ENCODE measurements at places on chromosomes 13 and 19.

DNA sequence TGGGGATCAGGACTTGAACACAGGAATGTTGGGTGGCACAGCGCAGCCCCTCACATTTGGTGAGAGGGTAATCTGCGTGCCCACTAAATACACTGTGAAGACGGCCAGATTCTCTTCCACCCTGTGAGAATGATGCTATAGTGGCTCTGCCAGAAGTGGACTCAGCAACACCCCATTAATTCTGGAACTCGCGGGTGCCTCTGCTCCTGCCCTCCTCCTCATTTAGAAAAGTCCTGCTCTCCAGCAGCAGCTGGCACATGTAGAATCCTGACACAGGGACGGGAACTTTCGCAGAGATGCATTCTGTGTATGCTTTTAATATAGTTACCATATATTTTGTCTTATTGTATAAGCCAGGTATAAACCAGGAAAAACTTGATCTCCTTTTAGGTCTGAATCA, 57.3 kb downstream of the EFNB2 start:
- no peak for DNase-seq

GRCh38 chr13:71935166-71935840, 68.3 kb upstream of the DACH1 start:
- no peak for DNase-seq

DNA sequence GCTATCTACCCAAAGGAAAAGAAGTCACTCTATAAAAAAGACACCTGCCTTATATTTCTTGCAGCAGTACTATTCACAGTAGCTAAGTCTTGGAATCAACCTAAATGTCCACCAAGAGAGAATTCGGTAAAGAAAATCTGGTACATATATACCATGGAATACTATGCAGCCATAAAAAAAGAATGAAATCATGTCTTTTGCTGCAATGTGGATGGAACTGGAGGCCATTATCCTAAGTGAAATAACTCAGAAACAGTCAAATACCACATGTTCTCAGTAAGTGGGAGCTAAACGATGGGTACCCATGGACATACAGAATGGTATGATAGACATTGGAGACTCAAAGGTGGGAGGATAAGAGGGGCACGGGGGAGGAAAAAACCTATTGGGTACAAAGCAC, 82.5 kb upstream of the KCTD15 start:
- DNase-seq: no peak

DNA sequence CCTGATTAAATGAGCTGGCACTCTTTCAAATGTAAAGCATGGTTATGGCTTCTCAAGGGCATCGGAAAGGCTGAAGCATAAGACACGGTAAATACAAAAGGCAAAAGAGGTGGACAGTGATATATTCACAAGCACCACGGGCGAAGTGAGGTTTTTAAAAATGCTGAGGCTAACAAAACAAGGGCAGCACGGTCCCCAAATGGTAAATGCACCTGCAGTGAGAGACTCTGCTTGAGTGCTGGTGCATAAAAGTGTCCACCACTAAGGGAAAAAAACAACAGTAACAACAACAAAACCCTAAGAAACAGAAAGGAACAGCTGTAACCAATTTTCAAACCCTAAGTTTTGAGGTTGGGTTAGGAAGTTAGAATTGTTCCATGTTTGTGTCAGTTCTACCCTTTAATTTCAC, 234.9 kb downstream of the PCDH9 start:
- DNase-seq: no peak

- no peak for DNase-seq
Measured at GRCh38 chr13:95752677-95753076, 75.7 kb downstream of the DNAJC3 start.

GRCh38 chr13:103130146-103130545, 63.9 kb upstream of the SLC10A2 start:
- DNase-seq: no peak

- no peak for DNase-seq
Measured at GRCh38 chr13:86020351-86021002, 221.3 kb upstream of the SLITRK6 start.

GRCh38 chr19:44530777-44531176, 1.3 kb upstream of the CEACAM20 start:
- no peak for DNase-seq

- peak; percentile 31 for DNase-seq
Measured at GRCh38 chr19:15550929-15551292, 42.6 kb downstream of the CYP4F22 start.

DNA sequence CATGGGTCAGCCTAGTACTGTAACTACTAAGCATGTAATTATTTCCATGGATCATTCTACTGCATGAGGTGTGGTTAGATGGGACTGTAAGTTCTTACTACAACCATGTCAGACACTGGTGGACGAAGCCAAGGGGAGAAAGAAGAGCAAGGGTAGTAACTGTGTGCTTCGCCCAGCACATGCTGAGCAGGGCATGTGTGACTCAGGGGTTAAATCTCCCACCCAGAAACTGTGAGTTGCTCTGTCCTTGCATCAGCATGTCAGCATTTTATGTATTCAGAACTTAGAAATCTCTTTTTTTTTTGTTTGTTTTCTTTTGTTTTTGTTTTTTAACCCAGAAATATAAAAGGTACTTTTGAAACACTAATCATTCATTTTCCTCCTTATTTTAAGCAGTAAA, 436.6 kb upstream of the KLF12 start:
- no peak for DNase-seq

DNA sequence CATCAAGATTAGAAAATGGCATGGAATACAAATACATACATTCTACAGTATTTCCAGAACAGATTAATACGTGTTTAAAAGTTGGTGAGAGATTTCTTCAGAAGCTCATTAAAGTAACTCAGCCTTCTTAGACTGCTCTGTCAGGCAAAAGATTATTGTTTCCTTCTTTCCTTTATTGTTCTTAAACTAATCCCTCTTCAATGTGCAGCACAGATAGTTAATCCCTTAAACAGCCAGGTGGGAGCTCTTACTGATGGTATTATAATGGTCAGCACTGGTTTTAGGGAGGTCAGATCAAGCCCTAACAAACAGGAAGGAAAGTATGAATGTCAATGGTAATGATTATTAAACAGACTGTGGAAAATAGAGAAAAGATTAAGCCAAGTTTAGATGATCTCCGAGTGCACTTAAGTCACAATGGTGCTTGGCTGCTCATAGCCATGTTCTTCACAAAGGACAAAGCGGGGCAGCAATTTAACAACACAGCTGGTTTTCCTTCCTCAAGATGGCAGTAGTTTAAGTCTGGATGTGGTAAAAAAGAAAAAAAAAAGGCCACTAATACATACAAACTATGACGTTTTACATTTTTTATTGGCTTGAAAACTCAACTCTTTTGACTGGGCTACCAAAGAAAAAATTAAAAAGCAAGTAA, 992.6 kb downstream of the PCDH9 start:
- DNase-seq: no peak

DNA sequence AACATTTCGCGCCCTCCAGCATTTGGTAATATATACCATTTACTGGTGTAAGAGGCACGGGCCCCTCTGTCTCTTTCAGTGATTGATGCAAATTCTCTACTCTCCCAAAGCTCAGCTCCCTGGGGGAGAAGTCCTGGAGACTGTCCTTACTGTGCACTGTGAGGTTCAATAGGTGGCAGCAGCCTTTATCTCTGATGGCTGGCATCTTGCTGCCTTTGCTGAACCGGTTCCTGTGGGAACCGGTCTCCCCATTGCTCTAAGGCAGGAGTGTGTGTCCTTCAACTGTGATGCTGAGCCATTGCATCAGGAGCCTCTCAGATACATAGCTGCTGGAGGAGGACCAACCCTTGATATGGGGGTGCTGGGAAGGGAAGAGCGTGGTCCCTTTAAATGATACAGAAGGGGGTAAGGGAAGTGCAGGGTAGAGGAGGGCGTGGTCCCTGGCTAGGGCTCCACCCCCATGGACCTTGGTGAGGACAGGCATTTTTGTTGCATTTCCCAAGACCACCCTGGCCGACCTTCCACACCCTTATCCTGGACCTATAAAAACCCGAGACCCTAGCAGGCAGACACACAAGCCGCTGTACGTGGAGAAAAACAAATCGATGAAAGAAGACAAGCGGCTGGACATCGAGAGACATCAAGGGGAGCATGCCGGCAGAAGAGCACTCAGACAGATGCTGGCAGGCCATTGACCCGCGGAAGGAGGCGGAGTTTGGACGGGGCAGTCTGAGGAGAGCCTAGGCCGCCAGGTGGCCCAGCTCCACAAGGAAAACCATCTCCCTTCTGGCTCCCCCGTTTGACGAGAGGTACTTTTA, 41.1 kb upstream of the GTF3A start:
- DNase-seq: no peak

DNA sequence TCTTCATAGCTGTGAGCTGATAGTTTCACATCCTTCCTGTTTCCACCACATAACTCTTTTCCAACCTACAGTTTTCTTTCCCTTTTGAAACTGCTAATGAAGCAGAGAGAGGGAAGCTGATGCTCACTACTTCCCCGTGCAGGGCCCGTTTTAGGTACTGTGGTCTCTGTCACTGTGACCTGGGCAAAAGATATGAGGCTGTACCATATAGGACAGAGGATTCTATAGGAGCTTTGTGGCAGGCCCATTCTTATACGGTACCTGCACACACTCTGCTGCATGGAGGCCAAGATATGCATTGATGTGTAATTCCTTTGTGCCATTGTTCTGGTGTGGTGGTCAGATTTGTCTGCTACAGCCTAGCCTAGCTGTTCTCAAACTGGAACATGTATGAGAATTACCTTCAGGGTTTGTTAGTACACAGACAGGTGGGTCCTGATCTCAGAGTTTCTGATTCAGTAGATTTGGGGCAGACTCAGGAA, 577.3 kb downstream of the LMO7 start:
- no peak for DNase-seq

DNA sequence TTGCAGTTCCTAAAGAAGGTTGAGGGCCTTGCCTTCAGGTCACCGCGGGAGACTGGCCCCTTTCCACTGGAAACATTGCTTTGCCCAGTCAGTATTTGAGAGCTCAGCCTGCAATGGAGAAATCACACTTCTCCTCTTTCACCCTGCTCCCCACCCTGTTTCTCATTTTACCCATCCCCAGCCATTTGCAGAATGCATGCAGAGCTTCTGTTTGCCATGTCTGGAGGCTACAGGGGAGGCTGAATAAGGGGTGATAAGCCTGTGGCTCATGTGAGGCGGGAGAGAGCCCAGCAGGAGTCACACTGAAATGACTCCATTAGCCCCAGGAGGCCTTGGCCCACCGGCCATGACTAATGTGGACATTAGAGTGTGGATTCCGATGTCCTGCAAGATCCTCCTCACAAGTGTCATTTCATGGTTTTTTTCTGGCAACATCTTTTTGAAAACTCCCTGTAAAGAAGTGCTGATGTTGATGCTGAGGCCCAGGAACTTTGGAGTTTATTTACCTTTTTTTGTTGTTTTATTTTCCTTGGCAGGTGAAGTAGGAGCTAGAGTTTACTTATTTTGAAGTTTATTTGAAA, 6.3 kb downstream of the SPINT2 start:
- DNase-seq: no peak

GRCh38 chr19:4504891-4505569, 13.3 kb downstream of the PLIN4 start:
- no peak for DNase-seq

DNA sequence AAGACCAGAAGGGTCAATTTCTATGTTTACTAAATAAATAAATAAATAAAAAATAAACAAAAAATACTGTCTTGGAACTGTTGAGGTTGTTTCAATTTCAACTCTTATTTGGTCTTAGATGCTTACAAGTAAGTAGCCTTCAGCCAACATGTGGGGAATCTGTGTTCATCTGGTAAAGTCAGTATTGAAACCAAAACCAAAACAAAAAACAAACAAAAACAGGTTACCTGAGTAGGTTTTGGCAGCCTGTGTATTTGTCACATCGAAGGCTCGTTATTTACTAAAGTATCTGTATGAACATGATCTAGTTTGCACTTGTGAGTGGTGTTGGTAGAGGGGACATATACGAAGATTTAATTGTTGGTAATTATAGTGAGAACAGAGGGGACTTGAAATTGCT, 471.5 kb downstream of the SLITRK5 start:
- no peak for DNase-seq

DNA sequence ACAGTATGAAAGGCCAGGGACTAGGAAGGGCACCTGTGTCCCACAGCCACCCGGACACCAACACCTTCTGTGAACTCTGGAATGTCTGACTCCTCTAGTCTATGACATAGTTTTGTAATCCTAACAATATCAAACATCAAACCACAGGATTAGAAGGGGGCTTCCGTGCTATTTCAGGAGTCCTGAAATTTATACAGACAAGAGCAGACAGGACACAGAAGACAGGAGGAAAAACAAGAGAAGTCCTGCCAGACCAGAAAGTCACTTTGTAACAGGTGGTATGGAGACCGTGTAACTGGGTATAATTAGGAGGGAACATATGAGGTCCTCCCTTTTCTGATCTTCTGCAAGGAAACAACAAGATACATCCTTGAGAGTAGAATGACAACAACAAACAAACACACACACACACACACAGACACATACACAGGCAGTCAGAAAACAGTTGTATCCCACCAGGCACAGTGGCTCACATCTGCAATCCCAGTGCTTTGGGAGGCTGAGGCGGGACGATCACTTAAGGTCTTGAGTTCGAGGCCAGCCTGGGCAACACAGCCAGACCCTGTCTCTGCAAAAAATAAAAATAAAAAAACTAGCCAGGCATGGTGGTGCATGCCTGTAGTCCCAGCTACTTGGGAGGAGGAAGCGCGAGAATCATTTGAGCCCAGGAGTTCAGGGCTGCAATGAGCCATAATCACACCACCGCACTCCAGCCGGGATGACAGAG, 13.1 kb downstream of the INSR start:
- no peak for DNase-seq

- no peak for DNase-seq
Measured at GRCh38 chr13:44086389-44086788, 206.7 kb downstream of the LACC1 start.

- DNase-seq: no peak
Measured at GRCh38 chr19:3710265-3710812, 2.2 kb downstream of the TJP3 start.

- DNase-seq: no peak
Measured at GRCh38 chr13:103451656-103452055, 385.4 kb upstream of the SLC10A2 start.
